ENCODE measurements at places on chromosomes 13 and 19. TPM values are rescaled to one million over a fixed set of nuclear protein-coding genes. Genes with fewer than 3 reads are reported as not detected.

RFX2 gene
- 10.7 TPM for total RNA-seq

ZNF324B gene
- total RNA-seq = 9.5 TPM

ANKLE1 gene
- 0.41 TPM for total RNA-seq

WDR88 gene
- not detected for total RNA-seq

FXYD5 gene
- total RNA-seq = 59.8 TPM

PLK5 gene
- not detected for total RNA-seq

C13orf46 gene
- 0.27 TPM for total RNA-seq

PSG6 gene
- total RNA-seq = not detected

ZNF414 gene
- total RNA-seq = 4.4 TPM

RASA3 gene
- total RNA-seq = 36.1 TPM

APC2 gene
- 0.27 TPM for total RNA-seq

SPRED3 gene
- 9.7 TPM for total RNA-seq

OR7D2 gene
- total RNA-seq = not detected

PPP5C gene
- total RNA-seq = 14.9 TPM
